Neural progenitor cell (in vitro differentiated cells): ENCODE measurements at places on chromosomes 1 and 21. TPM values are rescaled to one million over a fixed set of nuclear protein-coding genes. Genes with fewer than 3 reads are reported as not detected.

Gene FBLIM1
- 4.7 and 13.0 TPM in 2 replicates for total RNA-seq

Gene KRTAP12-2
- total RNA-seq: not detected in 2 replicates

Gene OPRD1
- total RNA-seq: 0.37 and 0.77 TPM in 2 replicates

Gene MARCKSL1
- total RNA-seq: 258 and 542 TPM in 2 replicates

GRCh38 chr1:12435639-12436344, 182.2 kb downstream of the DHRS3 start:
- H3K4me3 ChIP-seq: no peak overlapping the region
- H3K27ac ChIP-seq: no peak overlapping the region
- DNase-seq: no peak
- peaks cover 18% of the 10 kb centered on the region for H3K4me1 ChIP-seq

DNA sequence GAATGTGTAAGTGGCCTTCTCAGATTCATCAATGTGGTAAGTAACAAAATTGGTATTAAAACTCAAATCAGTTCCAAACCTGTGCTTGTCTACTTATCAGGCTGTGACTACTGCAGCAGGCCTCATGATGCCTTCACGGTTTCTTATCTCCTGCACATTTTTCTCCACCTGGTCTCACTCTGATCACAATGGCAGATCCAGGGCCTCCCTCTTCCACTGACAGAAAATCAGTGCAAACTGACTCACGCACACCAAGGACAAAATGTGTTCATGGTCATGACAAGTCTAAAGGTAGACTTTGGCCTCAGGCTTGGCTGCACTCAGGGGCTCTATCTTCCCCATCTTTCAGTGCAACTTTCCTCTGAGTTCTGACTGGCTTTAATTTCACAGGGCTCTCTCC, 56.7 kb upstream of the ATP1A1 start:
- H3K27ac ChIP-seq: no peak overlapping the region
- no peak for DNase-seq
- H3K36me3 ChIP-seq: no peaks in the 10 kb centered on the region
- no peak overlapping the region for H3K4me3 ChIP-seq
- no peaks in the 10 kb centered on the region for H3K4me1 ChIP-seq

- H3K4me3 ChIP-seq: no peak overlapping the region
- H3K4me1 ChIP-seq: no peaks in the 10 kb centered on the region
- H3K27me3 ChIP-seq: no peaks in the 10 kb centered on the region
- DNase-seq: no peak
- no peaks in the 10 kb centered on the region for H3K36me3 ChIP-seq
Observed at GRCh38 chr1:97898948-97899347, 21.9 kb downstream of the DPYD start.

GRCh38 chr1:59243550-59243949, 53.3 kb upstream of the FGGY start:
- no peak for DNase-seq
- no peaks in the 10 kb centered on the region for H3K4me1 ChIP-seq
- H3K4me3 ChIP-seq: no peak overlapping the region
- H3K27ac ChIP-seq: no peak overlapping the region

GRCh38 chr1:205304046-205304694, 17.4 kb downstream of the NUAK2 start:
- H3K27ac ChIP-seq: peak overlapping the region; percentile 100
- no peak for DNase-seq
- no peak overlapping the region for H3K4me3 ChIP-seq
- no peaks in the 10 kb centered on the region for H3K27me3 ChIP-seq

GRCh38 chr1:94672001-94672400, 130.4 kb upstream of the F3 start:
- H3K36me3 ChIP-seq: no peaks in the 10 kb centered on the region
- no peak overlapping the region for H3K4me3 ChIP-seq
- no peak overlapping the region for H3K27ac ChIP-seq
- DNase-seq: no peak
- H3K4me1 ChIP-seq: peaks cover 5% of the 10 kb centered on the region

GRCh38 chr21:35811191-35811806, 249.0 kb downstream of the SETD4 start:
- H3K4me3 ChIP-seq: no peak overlapping the region
- H3K36me3 ChIP-seq: no peaks in the 10 kb centered on the region
- no peaks in the 10 kb centered on the region for H3K4me1 ChIP-seq
- H3K27ac ChIP-seq: no peak overlapping the region
- no peak for DNase-seq
- no peaks in the 10 kb centered on the region for H3K27me3 ChIP-seq

DNA sequence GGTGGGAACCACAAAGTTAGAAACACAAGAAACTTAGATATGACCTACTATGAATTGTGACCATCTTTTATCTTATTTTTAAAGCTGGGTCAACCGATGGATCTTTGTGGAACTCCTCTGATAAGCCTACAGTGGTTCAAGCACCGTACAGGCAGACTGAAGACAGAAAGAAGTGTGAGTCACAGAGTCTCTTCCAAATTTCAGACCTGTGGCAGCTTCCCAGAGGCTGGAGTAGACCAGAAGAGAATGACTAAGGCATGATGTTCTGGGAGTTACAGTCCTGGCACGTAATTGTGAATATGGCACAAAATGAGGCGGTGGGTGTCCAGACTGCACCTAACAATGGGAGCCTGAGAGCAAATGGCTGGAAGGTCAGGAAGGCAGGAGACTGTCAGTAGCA, 70.0 kb downstream of the LMO4 start:
- H3K27ac ChIP-seq: no peak overlapping the region
- H3K36me3 ChIP-seq: no peaks in the 10 kb centered on the region
- H3K27me3 ChIP-seq: no peaks in the 10 kb centered on the region

GRCh38 chr1:98104289-98104688, 183.5 kb upstream of the DPYD start:
- H3K27me3 ChIP-seq: no peaks in the 10 kb centered on the region
- no peak overlapping the region for H3K4me3 ChIP-seq
- no peak for DNase-seq
- peaks cover 7% of the 10 kb centered on the region for H3K4me1 ChIP-seq

DNA sequence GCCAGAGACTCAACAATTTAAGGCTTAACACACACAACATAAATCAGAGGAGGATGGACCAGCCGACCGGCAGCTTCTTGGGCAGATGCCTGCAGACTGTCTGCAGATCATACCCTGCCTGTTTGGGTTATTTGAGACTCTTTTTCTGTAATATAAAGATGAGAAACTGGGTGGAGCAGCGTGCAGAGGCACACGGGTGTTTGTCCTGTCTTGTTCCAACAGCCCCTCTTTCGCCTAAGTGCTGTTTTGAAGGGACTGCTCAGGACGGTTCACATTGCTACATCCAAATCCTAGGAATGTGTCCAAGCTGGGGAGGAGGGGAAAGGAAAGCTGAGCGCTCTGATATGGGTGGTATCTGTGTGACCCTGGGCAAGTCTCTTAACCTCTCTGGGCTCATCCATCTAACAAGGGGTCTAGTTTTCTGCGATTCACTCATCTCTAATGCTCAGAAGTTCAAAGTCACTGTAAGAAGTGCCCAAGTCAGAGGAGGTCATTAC, 149.9 kb downstream of the CLIC6 start:
- no peak overlapping the region for H3K27ac ChIP-seq
- no peaks in the 10 kb centered on the region for H3K36me3 ChIP-seq
- H3K4me3 ChIP-seq: no peak overlapping the region
- DNase-seq: no peak
- peaks cover 14% of the 10 kb centered on the region for H3K4me1 ChIP-seq

- DNase-seq: no peak
- H3K4me3 ChIP-seq: no peak overlapping the region
- peaks cover 14% of the 10 kb centered on the region for H3K4me1 ChIP-seq
- no peaks in the 10 kb centered on the region for H3K36me3 ChIP-seq
- no peak overlapping the region for H3K27ac ChIP-seq
Observed at GRCh38 chr1:241641773-241642592, 1.8 kb upstream of the CHML start.

DNA sequence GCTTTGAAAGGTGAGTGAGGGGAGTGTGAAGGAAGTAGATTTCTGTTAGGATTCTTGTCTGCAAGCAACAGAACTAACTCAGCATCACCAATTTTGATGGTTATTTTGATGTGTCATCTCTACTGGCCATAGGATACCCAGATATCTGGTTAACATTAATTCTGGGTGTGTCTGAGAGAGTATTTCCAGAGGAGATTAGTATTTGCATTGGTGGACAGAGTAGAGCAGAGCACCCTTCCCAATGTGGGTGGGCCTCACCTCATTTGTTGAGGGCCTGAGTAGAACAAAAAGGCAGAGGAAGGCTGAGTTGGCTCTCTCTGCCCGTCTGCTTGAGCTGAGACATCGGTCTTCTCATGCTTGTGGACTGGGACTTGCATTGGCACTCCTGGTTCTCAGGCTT, 121.8 kb upstream of the POU3F1 start:
- no peaks in the 10 kb centered on the region for H3K27me3 ChIP-seq
- H3K4me3 ChIP-seq: no peak overlapping the region
- no peaks in the 10 kb centered on the region for H3K4me1 ChIP-seq
- no peak for DNase-seq
- H3K36me3 ChIP-seq: no peaks in the 10 kb centered on the region
- H3K27ac ChIP-seq: no peak overlapping the region

- no peaks in the 10 kb centered on the region for H3K27me3 ChIP-seq
- H3K36me3 ChIP-seq: no peaks in the 10 kb centered on the region
- DNase-seq: peak; percentile 64
Observed at GRCh38 chr1:6646499-6647148, 22.0 kb downstream of the THAP3 start.

- no peaks in the 10 kb centered on the region for H3K27me3 ChIP-seq
- no peaks in the 10 kb centered on the region for H3K4me1 ChIP-seq
- DNase-seq: no peak
- no peaks in the 10 kb centered on the region for H3K36me3 ChIP-seq
Observed at GRCh38 chr1:111323231-111323630, 32.6 kb downstream of the CHIA start.

- no peak overlapping the region for H3K4me3 ChIP-seq
- no peak overlapping the region for H3K27ac ChIP-seq
- DNase-seq: no peak
- H3K27me3 ChIP-seq: no peaks in the 10 kb centered on the region
- H3K4me1 ChIP-seq: no peaks in the 10 kb centered on the region
Observed at GRCh38 chr1:108107658-108108057, 92.5 kb downstream of the SLC25A24 start.

GRCh38 chr1:118841521-118841920, 146.6 kb downstream of the TBX15 start:
- no peak for DNase-seq
- H3K4me3 ChIP-seq: no peak overlapping the region
- H3K36me3 ChIP-seq: no peaks in the 10 kb centered on the region
- H3K4me1 ChIP-seq: no peaks in the 10 kb centered on the region
- H3K27me3 ChIP-seq: no peaks in the 10 kb centered on the region
- H3K27ac ChIP-seq: no peak overlapping the region

DNA sequence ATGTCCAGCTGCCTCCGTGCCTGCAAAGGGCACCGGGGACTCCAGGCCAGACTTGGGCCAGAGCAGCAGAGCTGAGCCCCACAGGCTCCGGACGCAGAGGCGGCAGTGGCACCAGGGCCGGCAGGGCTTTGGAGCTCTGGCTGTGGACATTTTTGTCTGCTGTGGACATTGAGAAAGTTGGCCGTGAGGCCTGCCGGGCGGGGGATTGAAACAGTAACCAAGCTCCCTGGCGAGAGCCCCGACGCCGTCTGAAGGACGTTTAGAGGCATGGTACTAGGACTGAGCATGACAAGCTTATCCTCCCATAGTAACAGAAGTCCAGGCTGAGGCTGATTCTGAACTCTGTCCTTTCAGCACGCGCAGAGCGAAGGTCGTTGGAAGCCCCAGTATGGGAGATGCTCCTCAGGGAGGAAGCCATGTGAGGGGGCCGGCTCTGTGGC, 323.8 kb downstream of the AMY1C start:
- H3K4me3 ChIP-seq: no peak overlapping the region
- no peak overlapping the region for H3K27ac ChIP-seq
- H3K36me3 ChIP-seq: no peaks in the 10 kb centered on the region
- H3K4me1 ChIP-seq: no peaks in the 10 kb centered on the region
- no peaks in the 10 kb centered on the region for H3K27me3 ChIP-seq
- no peak for DNase-seq

GRCh38 chr1:187409341-187409740, 580.6 kb downstream of the PLA2G4A start:
- no peaks in the 10 kb centered on the region for H3K36me3 ChIP-seq
- DNase-seq: no peak
- H3K27ac ChIP-seq: peak overlapping the region; percentile 93
- H3K4me1 ChIP-seq: peaks cover 21% of the 10 kb centered on the region
- H3K4me3 ChIP-seq: no peak overlapping the region
- H3K27me3 ChIP-seq: no peaks in the 10 kb centered on the region

GRCh38 chr1:61287014-61287413, 204.7 kb downstream of the NFIA start:
- DNase-seq: no peak
- H3K4me1 ChIP-seq: peaks cover 43% of the 10 kb centered on the region
- H3K36me3 ChIP-seq: no peaks in the 10 kb centered on the region
- no peaks in the 10 kb centered on the region for H3K27me3 ChIP-seq
- no peak overlapping the region for H3K4me3 ChIP-seq
- no peak overlapping the region for H3K27ac ChIP-seq

- H3K36me3 ChIP-seq: no peaks in the 10 kb centered on the region
- H3K4me3 ChIP-seq: no peak overlapping the region
- no peak overlapping the region for H3K27ac ChIP-seq
- H3K4me1 ChIP-seq: no peaks in the 10 kb centered on the region
- no peaks in the 10 kb centered on the region for H3K27me3 ChIP-seq
Observed at GRCh38 chr1:199932462-199932861, 95.0 kb upstream of the NR5A2 start.

- peak; percentile 76 for DNase-seq
- no peaks in the 10 kb centered on the region for H3K27me3 ChIP-seq
- no peaks in the 10 kb centered on the region for H3K36me3 ChIP-seq
- peaks cover 10% of the 10 kb centered on the region for H3K4me1 ChIP-seq
Observed at GRCh38 chr1:24018611-24019580, 38.8 kb upstream of the SRSF10 start.

GRCh38 chr1:85087659-85088407, 39.5 kb upstream of the MCOLN3 start:
- H3K4me3 ChIP-seq: no peak overlapping the region
- no peaks in the 10 kb centered on the region for H3K27me3 ChIP-seq
- no peak for DNase-seq
- H3K27ac ChIP-seq: no peak overlapping the region

DNA sequence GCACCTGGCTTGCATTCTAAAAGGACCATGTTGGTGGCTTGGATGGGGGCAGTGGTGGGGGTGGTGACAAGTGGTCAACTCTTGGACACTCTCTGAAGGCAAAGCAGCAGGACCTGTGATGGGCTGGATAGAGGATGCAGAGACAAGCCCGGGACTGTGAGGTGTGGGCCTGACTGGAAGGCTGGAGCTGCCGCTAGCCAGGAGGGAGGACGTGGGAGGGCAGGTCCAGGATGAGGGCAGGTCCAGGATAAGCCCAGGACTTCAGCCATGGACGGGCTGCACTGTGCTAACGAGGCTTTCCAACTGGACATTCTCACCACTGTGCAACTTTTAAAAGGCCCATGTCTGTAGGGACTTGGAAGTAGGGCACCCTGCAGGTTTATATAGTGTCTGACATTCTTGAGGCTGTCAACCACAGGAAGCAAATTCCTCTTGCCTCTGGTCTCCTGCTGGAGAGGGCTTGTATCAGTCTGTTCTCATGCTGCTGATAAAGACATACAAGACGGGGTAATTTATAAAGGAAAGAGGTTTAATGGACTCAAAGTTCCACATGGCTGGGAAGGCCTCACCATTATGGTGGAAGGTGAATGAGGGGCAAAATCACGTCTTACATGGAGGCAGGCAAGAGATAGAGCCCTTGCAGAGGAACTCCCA, 8.3 kb upstream of the C1orf167 start:
- no peak overlapping the region for H3K4me3 ChIP-seq
- H3K27ac ChIP-seq: no peak overlapping the region
- peaks cover 14% of the 10 kb centered on the region for H3K4me1 ChIP-seq
- DNase-seq: peak; percentile 28
- no peaks in the 10 kb centered on the region for H3K36me3 ChIP-seq
